Mesothelial cell of epicardium (in vitro differentiated cells): ENCODE measurements at places on chromosomes 16 and 17.
A peak's percentile ranks its signal among the peaks of the same experiment; 100 is the strongest.

DNA sequence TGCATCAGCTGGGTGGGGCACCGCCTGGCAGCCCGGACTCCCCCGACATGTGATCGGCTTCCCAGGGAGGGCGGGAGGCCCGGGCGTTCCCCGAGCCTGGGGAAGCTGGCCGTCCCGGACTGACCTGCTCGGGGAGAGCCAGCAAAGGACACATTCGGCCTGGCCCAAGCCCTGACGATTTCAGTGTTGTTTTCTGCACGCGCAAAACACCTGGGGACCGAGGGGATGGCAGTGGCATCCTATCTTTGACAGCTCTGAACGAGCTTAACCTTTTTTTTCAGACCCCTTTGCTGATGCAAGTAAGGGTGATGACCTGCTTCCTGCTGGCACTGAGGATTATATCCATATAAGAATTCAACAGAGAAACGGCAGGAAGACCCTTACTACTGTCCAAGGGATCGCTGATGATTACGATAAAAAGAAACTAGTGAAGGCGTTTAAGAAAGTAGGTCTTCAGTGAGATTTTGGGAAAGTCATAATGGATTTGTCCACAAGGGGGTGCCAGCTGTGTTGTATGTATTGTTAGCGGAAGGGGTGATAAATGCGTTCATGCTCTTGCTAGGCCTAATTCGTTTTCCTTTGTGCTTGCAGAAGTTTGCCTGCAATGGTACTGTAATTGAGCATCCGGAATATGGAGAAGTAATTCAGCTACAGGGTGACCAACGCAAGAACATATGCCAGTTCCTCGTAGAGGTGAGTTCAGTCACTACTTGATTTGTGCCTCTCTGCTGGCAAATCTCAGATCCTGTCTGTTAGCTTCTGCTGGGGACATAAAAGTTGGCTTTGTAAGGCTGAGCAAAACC, 1.0 kb downstream of the EIF1 start:
- no peak for DNase-seq

DNA sequence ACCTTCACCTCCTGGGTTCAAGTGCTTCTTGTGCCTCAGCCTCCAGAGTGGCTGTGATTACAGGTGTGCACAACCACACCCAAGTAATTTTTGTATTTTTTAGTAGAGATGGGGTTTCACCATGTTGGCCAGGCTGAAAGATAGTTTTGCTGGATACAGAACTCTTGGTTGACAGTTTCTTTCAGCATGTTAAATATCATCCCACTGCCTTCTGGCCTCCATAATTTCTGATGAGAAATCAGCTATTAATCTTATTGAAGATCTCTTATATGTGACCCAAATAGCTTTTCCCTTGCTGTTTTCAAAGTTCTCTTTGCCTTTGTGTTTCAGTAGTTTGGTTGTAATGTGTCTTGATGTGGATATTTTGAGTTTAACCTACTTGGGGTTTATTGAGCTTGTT, 50.3 kb upstream of the BRD7 start:
- no peak for DNase-seq

GRCh38 chr17:13393841-13394710, 207.7 kb downstream of the HS3ST3A1 start:
- DNase-seq: no peak

GRCh38 chr17:50367401-50367800, 5.6 kb downstream of the MRPL27 start:
- no peak for DNase-seq

DNA sequence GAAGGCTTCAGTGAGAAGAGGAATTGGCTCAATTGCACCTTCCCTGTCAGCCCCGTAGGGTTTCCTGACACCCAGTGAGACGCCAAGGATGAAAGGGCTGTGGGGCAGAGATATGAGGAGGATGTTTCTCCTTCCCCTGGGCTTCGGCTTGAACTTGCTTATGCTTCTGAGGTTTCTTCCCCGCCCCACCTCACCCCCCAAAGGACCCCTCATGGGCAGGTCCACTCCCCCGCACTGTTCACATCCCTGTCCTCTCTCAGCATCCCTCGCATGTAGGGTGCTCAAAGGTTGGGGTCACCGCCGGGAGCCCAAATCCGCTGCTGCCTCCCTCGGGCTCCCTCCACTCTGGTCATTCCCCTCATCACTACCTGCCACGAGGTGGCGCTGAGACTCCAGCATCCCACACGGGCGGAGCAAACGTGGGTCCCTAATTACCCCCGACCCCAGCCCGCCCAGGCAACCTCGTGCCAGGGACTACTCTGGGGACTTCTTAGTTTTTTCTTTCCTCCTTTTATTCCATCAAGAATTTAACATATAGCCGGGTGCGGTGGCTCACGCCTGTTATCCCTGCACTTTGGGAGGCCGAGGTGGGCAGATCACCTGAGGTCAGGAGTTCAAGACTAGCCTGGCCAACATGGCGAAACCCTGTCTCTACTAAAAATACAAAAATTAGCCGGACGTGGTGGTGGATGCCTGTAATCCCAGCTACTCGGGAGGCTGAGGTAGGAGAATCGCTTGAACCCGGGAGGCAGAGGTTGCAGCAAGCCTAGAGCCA, 3.3 kb upstream of the TRARG1 start:
- peak; percentile 80 for DNase-seq

DNA sequence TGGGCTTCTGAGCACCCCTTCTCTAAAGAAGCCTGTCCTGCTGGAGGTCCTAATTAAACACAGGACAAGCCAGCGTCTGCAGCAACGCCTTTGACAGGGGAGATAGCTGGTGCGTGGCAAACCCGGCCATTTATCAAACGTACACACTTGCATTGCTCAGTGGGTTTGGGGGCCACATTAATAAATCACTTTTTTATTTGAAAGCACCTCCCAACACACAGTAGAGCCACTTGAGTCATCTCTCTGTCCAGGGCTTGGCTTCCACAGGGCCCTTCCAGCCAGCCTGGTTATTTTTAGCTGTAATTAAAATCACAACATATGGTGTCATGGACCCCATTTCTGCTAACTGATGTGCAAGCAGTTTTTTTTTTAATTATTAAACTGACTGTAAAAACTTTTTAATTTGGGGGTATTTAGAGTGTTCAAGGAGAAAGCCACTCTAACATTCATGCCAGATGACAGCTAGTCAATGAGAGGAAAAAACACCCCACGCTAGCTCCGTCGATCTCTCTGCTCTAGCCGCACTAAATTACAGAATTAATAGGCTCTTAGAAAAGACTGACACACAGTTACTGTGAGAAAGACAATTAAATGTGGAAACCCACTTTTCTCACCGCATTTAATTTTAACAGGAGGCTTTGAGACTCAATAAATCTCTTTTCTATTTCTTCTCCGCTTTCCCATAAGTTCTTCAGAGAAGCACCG, 201.0 kb upstream of the WSCD1 start:
- DNase-seq: no peak

DNA sequence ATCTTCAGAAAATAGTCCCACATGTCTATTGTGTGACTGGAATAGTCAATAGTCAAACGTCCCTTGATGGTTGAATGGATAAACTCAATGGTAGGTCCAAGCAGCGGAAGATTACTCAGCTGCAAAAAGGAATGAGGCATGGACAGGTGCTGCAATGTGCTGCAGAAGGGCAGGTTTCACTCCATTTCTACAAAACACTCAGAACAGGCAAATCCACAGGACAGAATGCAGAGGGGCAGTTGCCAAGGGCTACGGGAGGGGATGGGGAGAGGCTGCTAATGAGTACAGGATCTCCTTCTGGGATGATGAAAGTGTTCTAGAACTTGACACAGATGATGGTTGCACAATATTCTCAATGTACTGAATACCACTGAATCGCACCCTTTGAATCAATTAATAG, 151.0 kb downstream of the RBFOX3 start:
- no peak for DNase-seq

GRCh38 chr16:4404247-4404966, 12.0 kb downstream of the CORO7 start:
- no peak for DNase-seq

GRCh38 chr17:42686520-42687128, 4.3 kb downstream of the CNTNAP1 start:
- DNase-seq: no peak

GRCh38 chr17:21365016-21365415, 11.1 kb upstream of the KCNJ12 start:
- no peak for DNase-seq

DNA sequence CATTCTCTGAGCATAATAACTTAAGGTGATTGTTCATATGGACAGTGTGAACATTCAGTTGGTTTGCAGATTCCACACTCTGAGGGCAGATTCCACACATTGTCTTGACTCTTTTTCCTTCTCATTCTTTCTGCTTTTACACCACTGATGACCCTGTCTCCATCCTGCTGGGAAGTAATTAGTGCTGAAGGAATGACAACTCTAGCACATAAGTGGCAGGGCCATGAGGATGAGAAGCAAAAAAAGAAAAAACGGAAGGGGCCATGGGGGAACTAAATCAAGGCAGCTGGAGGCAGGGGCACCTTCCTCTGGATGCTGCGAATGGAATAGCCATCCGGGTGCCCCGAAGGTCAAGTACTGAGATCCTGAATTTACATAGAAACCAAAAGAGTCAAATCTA, 944.0 kb downstream of the KCNJ2 start:
- no peak for DNase-seq

- DNase-seq: peak; percentile 58
Observed at GRCh38 chr17:74749279-74750038, 1.0 kb downstream of the NHERF1 start.

GRCh38 chr16:57701759-57702371, 7.3 kb downstream of the DRC7 start:
- DNase-seq: no peak

DNA sequence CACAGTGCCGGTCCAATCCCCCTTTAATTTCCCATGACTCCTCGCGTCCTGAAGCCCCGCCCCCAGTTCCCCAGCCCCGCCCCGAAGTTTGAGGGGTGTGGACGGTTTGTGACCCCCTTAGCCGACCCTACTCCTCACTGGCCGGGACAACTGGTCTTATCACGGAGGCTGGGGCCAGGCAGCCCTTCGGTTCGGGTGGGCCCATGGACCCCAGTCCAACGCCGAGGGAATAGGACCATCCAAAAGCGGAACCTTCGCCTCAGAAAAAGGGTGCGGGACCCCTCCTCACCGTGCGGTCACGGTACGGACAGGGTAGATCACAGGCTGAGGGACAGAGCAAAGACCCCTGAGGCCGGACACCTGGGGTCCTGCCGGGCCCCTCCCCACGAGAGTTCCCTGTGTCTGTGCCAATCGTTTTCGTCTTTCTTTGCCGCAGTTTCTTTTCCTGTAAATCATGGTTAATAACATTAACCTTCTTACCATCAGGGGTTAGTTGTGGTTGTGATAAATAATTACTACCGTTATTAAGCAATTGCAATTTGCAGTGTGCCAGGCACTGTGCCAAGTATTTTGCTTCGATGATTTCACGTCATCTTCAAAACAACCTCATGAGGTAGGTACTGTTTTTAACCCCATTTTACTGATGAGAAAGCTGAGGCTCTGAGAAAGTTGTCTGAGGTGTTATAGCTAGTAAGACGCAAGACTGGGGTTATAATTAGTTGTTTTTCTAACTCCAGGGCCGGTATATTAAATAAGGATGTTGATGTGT, 543 bp downstream of the TMUB2 start:
- DNase-seq: no peak

GRCh38 chr16:88774544-88775393, 10.3 kb downstream of the PIEZO1 start:
- no peak for DNase-seq

DNA sequence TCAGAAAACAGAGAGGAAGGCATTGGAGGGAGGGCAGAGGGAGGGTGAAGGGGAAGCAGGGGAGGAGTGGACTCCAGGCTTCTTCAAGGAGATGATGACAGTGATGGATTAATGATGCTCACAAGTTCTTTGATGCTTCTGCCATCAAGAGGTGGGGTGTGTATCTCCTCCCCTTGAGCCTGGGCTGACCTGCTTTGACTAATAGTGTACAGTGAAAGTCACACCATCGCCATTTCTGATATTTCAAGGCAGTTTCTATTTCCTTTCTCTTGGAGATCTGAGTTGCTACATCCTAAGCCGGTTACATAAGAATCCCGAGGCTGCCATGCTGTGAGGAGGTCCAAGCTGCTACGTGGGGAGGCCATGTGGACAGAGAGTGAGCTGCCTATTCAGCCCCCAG, 312.5 kb downstream of the MAF start:
- DNase-seq: no peak

DNA sequence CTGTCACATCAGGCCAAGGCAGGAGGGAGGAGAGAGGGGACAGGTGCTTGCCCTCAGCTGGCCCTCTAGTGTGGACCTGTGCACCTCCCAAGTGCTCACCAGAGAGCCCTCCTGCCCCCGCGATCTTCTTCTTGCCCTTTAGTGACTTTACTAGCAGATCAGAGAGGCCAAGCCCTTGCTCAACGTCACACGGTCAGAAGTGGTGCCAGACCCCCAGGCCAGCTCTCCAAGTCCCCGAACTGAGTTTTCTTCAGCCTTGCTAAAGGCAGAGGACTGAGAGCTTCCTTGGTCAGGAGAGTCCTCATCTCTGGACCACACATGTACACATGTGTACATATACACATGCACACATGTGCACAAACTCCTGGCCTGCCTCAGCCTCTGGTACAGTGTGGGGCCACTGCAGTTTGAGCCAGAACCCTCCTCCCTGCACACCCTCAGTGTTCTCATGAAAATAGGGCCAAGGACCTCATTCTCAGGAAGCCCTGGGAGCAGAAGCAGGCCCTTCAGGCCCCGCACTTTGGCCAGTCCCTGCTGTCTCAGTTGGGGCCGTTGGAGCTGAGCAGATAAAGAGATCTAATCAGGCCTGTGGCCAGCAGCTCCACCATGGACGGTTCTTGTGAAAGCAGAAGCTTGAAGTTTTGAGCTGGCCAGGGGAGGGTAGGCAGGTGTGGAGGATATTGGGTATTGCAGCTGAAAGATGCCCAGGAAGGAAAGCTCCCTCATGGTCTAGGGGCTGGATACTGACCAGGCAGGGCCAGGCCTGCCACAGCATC, 7.4 kb upstream of the EPX start:
- no peak for DNase-seq

DNA sequence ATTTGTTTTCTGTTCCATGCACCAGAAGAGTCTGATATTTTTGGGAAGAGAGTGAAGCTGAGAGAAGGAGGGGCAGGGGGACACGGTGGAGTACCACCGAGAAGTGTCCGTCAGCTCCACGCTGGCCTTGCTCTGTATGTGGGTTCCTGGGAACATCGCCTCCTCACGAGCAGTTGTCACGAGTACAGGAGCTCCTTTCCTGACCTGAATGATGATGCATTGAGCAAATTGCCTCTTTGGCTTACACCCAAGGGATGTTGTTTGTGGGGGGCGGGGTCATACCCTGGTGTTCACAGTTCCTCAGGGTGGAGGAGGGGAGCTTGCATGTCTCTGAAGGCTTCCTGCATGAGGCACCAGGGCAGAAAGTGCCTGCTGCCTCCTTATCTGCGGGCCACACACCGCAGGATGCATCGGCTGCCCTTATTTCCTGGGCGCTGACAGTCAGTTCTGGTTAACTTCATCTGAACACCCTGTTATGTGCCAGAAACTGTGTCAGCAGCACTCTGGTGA, 36.2 kb downstream of the RGS9 start:
- DNase-seq: no peak

DNA sequence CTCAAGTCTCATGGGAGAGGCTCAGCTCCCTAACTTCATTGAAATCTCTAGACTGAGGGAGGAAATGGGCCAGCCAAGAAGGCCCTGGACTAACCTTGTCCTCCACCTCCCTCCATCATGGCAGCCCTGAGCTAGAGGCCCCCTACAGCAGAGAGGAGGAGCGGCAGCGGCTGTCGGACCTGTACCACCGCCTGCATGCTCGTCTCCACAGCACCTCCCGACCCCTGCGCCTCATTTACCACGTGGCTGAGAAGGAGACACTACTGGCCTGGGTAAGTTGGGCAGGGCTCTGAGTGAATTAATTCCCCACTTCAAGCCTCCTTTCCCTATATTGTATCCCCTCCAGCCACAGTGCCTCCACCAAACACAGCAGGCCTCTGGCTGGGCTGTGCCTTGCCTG, 3.8 kb upstream of the SYCE1L start:
- DNase-seq: no peak

- DNase-seq: no peak
Observed at GRCh38 chr16:85969159-85969558, 70.2 kb downstream of the IRF8 start.
